ENCODE measurements at places on chromosomes 1 and 21.

- DNase-seq, result no peak
These were observed 129.7 kb downstream of the VPS13D start for GRCh38 chr1:12359359-12360133.

DNA sequence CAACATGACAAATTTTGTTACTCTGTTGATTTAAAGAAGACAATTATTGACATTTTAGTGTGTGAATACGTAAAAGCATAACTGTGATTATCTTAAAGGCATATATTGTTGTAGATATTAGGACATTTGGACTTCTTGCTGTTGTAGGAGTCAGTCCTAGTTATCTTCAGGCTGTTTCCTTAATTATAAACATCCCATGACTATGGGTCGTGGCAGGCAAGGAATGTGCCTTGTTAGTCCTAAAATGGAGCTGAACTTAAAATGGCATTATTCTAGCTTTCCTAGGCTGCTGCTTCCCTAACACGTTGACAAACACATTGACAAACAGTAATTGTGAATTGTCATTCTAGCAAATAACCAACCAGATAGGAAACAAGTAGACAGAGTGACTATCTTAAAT is 4.4 kb upstream of the MPZL1 start:
- DNase-seq, result peak; percentile 42

DNA sequence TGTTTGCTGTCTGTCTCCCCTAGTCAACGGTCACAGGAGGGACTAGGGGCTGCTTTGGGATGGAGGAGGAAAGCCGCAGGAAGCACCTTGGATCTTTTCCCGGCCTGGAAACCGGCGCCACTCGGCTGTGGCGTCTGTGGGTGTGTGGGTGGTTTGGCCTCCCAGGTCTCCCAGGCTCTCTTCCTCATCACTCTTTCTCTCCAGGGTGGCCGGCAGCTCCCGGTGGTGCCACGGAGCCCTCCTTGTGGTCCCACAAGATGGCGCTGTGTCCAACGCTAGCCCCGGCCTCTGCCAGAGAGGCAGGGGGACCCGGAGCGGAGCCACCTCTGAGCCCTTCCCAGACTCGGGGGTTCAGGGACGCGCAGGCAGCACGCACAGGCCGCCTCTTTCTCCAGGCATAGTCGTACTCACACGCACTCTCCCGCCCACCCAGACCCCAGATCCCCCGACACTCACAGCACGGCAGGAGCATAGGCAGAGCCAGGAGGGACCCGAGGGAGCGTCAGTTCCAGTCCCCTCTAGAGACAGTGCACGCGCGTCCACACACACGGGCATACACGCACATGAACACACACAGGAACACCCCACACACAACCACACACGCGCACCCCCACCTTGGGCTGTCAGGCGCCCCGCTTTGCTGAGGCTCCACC is 31.2 kb downstream of the CDCP2 start:
- DNase-seq, result peak; percentile 90

- no peak for DNase-seq
These were observed 1.7 kb downstream of the CD244 start for GRCh38 chr1:160860840-160861505.

DNA sequence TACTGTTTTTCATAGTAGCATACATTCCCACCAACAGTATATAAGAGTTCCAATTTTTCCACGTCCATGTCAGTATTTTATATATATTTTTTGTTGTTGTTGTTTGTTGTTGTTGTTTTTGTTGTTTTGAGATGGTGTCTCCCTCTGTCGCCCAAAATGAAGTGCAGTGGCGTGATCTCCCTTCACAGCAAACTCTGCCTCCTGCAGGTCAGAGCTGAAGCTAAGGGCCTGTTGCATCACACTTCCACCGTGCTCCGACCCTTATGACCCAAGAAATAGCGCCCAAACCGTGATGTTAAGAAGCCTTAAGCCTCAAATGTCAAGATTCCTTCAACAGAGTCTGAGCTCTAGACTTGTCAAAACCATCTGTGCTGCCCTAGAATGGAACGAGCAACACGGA is 2032.3 kb downstream of the MRPL39 start:
- DNase-seq, result no peak

DNA sequence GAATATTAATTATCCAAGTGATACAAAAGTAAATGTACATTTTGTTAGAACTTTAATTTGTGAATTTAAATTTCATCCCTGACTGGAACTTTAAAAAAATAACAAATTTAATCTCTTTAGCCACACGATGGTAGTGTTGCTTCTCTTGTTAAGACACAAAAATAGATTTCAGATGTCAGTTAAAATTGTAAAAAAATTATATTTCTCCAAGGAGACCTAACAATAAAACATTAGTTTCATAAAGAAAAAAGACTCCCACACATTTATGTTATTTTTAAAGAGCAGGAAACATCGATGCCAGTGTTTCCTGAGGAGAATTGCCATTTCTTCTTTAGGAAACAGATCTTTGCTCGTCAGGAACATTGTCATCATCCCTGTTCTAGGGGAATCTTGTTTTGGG is 74.0 kb upstream of the DEPDC1 start:
- peak; percentile 15 for DNase-seq

DNA sequence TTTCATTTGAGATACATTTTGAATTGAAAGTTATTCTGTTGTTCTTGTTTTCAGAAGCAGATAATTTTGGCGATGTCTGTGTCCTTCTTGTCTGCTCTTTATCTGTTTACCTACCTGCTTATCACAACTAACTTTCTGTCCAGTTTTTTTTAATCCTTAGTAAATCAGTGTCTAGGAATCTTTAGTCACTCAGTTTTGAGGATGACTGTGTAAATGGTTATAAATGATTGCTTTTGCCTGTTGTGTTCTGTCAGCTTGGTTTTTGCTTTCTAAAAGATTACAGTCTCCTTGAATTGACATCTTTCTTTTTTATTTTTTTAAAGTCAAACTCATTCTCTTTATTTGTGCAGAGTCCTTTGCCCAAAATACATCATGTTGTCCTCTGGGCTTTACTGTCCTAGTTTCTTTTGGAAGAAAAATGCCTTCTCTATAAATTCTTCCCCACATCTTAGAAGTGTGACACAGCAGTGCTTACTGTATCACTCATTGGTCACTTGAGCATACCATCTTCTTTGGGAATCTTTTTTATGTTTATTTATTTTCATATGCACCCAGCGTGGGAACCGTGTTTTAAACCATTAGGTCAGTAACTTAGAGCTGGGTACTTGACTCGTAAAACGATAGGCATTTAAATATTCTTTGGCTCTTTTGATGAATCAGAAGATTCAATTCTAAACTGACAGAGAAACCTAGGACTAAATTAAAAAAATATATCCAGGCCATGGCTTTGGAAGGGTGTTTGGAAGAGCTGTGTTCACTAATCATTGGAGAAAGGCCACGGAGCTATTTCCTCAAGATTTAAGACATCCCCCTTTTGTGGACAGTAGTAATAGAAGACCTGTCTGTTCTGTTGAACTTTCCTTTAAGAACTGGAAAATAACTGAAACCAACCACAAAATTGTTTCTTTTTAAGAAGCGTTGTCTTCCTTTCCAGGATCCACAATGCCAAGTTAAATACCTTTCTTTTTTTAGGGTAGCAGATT is 20.9 kb downstream of the LAMC1 start:
- DNase-seq, result peak; percentile 97

DNA sequence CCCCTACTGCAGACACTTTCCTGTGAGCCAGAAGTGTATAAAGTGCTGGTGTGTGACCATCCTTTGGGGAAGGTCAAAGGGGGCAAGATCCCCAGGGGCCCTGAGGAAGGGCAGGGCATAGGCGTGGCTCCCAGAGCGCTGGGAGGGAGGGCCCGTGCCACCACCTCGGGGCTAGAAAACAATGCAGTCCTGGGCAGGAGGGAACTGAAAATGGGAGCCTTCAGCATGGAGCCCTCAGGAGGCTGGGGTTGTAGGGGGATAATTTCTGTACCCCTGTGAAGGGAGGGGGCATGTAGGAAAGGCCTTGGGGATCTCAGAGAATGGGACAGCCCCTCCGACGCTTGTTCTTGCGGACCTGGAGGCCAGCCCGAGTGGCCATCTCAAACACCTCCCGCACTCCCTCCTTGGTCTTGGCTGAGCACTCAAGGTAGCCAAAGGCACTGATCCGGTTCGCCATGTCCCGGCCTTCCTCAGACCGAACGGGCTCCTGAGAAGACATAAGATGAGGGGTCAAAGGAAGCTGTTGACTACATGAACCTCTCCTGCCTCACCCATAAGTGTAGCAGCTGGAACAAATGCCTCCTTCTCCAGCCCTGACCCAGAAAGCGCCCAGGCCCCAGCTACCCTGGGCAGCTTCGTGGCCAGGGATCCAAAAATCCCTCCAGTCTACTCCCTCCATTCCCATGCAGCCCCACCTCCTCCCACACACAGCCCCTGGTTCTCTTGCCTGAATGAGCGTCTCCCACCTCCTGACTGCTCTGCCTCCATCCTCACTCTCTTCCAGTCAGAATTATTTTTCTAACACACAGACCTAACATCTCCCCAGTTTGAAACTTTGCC is 5.5 kb downstream of the RHOC start:
- DNase-seq, result no peak

GRCh38 chr1:204530932-204531331 is 14.7 kb downstream of the MDM4 start:
- no peak for DNase-seq

GRCh38 chr21:41600961-41601572 is 93.1 kb upstream of the TMPRSS2 start:
- DNase-seq, result no peak

GRCh38 chr1:84726593-84727499 is 36.6 kb upstream of the SSX2IP start:
- peak; percentile 52 for DNase-seq

DNA sequence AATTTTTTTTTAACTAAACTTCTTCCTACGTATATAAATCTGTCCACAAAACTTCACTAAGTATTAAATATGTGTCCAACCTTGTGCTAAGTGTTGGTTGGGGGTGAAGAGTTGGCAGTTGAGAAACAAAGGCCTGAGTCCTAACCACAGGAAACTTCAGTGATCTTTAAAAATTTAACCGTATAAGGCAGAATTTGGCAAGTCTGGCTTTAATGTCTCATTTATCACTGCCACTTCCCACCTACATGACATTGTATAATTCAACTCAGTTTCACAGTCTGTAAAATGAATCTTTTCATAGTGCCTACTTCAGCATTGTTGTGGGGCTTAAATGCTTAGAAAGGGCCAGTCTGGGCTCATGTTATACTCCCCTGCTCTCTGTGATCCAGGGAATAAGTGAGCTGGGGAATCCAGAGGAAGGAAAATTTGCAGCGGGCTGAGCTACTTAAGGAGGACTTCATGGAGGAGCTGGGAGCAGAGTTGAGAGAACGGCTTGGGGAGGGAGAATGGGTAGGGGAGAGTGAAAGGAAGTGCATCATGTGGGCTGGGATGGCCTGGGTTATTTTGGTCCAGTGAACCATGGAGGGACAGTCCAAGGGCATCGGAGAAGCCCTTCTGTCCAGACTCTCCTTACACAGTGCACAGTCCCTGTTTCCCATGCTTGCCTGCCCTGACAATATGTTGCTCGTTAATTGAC is 14.5 kb downstream of the IFNAR2 start:
- DNase-seq, result no peak

- DNase-seq, result no peak
These were observed 9.2 kb upstream of the PLA2G4A start for GRCh38 chr1:186819563-186819962.

DNA sequence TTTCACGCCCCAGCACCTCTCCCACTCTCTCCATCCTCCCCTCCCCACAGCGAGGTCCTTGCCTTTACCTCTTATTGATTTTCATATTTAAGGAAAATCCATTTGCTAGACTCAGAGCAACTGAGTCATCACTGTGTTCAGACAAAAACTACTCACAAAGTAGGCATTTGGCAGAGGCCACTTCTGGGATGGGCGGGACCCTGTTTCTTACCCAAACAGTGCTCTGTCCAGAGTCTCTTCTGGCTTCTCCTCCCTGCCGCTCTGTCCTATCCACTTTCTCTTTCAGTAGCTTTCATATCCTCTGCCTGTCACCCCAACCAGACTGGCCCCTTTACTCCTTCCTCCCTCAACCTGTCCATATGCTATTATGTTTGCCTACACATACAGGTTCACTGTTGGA is 2.4 kb upstream of the NAV1 start:
- DNase-seq, result peak; percentile 98
